ENCODE measurements at places on chromosomes 12 and 14. TPM values are rescaled to one million over a fixed set of nuclear protein-coding genes. Genes with fewer than 3 reads are reported as not detected.

- DNase-seq, result no peak
Measured at GRCh38 chr14:38593476-38593875, 337.6 kb upstream of the CLEC14A start.

DNA sequence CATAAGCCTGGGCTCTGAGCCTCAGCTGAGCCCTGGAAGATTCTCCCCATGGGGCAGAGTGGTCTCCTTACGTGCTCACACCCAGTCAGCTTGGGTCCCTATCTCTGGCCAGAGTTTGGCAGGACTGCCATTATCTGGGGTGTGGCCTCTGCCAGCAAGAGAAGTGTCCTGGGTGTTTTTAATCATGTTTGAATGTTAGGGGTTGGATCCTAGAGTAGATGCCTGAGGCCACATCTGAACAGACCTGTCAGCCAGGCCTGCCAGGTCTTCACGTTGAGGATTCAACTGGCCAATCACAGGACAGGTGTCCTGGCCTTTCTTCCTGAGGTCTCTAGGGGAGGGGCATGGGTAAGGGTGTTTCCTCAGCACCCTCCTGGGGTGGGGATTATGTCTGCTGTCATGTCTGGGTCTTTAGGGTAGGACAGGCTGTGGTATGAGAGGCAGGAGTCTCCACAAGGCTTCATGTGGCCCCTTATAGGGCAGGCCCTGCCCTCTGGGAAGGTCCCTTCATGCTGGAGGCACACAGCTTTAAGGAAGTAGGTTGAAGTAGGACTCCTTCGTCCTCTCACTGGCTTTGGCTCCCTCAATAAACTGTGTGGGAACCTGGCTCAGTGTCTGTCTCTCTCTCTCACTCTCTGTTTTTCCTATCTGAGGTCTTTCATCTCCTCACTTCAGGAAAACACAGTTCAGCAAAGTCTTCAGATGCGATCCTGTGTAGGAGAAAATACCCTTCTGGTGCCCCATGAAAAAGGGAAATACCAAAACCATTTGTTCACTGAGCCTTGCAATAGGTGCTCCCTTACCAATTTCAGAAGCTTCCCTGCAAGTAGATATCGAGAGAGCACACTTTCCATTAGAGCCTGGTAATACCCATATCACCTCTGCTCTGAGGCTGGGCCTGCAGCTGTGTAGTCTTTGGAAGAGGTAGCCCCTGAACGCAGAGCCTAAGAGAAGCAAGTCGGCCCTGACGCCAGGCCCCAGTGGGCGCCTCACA lies 6.7 kb upstream of the FITM1 start:
- DNase-seq, result no peak

NGB gene
- polyA plus RNA-seq, result not detected

- no peak for DNase-seq
Measured at GRCh38 chr12:124194264-124194892, 100.5 kb upstream of the RFLNA start.

DNA sequence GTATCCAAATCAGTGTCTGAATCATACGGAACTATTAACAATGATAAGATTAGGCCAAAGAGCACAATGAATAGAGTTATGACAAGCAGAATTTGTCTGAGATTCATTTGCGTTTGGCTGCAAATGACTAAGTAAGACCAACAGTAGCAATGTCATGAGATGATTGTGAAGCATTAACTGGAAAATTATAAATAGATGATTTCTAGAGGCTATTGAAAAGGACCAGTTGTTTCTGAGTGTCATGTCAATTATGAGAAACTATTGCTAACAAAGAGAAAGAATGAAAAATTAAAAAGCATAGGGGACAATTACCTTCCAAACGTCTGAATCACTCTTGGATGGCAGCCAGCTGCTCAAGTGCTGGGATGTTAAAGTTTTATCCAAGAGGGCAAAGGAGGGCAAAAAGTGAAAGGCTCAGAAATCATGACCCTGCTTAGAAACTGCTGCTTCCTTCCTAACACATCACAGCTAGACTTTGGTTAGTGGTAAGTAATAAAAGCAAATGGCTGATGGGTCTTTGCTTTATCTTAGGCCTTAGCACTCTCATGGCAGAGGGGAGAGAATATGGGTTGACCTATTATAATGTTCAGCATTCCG lies 89.0 kb downstream of the AKAP6 start:
- DNase-seq, result no peak

DNA sequence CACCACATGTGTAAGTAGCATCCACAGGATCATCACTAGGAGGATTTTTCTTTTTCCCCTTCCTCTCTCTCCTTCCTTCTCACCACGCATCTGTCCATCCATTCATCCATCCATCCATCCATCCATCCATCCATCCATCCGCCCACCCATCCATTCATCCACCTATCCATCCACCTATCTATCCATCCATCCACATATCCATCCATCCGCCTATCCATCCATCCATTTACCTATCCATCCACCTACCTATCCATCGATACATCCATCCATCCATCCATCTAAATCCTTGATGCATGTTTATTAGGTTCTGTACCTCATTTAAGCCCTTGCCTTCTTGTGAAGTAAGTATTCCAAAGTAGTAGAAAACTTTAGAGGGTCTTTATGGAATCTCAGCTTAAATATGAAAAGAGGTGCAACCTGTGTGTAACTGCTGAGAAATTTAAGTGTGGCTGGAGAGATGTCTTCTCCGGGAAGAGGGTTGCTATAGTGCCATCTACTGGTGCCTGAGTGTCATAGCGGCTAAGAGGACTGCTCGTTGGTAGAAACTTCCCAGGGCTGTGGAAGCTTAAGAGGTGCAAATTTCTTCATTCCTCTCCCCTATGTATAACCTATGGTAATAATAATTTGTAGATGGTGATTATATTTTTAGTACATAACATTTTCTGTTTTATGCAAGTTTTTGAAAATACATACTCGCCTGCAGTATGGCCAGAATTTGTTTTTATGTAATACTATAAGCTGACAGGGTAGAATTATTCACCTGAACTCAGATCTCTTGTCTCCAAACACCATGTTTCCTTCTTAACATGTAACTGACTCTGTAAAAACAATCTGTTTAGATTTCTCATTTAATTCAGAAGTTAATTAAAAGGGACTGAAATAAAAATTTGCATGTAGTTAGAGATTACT lies 46.0 kb downstream of the MYO1H start:
- DNase-seq, result no peak

GRCh38 chr12:112908548-112908947 lies 1.8 kb downstream of the OAS1 start:
- no peak for DNase-seq

DNA sequence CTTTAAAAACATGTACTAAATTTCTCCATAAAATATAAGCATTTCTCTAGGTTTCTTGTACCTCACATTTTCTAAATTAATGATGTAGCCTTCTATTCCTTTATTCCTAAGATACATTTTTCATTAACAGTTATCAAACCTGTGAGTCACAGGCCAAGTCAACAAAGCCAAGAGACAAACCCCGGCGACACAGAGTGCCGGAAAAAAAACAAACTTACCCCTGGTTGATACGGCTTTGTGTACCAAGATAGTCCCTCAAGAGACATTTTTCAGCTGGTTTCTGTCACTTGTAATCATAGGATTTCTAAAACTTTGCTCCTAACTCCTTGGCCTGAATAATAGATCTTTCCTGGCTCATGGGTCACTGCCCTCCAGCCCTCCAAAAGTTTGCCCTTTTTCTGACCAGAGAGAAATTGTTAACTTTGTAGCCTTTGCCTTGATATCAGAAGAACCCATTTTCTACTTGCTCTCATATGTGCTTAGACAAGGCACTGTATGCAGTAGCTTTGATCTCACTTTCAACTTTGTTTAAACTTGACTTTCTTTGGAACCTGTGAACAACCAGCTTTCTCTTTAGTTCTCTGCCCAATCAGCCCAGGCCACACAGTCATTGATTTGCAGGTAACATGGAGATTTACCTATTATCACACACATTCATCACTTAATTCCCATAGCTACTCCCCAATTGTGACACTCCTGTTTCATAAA lies 172.2 kb downstream of the PRKD1 start:
- no peak for DNase-seq

- no peak for DNase-seq
Measured at GRCh38 chr14:66442953-66443571, 43.1 kb upstream of the CCDC196 start.

GRCh38 chr14:32932914-32933628 lies 5.6 kb upstream of the NPAS3 start:
- no peak for DNase-seq

LRRIQ1 gene
- not detected for polyA plus RNA-seq

DNA sequence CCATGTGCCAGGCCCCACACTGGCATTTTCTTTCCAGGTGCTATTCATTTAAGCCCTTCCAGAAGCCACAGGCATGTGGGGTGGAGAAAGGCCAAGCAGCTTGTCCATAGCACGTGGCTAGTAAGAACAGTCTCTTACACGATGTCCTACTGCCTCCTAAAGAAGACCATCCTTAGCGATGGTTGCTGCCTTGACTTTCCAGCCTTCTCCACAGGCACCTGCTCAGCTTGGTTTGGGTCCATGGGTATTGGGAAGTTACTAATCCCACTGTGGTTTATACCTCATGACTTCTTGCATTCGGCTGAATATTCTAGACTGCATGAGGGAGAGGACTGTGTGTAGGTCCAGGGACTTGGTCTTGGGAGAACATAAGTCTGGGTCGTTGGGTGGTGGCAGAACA lies 49.2 kb downstream of the NINJ2 start:
- DNase-seq, result no peak

DNA sequence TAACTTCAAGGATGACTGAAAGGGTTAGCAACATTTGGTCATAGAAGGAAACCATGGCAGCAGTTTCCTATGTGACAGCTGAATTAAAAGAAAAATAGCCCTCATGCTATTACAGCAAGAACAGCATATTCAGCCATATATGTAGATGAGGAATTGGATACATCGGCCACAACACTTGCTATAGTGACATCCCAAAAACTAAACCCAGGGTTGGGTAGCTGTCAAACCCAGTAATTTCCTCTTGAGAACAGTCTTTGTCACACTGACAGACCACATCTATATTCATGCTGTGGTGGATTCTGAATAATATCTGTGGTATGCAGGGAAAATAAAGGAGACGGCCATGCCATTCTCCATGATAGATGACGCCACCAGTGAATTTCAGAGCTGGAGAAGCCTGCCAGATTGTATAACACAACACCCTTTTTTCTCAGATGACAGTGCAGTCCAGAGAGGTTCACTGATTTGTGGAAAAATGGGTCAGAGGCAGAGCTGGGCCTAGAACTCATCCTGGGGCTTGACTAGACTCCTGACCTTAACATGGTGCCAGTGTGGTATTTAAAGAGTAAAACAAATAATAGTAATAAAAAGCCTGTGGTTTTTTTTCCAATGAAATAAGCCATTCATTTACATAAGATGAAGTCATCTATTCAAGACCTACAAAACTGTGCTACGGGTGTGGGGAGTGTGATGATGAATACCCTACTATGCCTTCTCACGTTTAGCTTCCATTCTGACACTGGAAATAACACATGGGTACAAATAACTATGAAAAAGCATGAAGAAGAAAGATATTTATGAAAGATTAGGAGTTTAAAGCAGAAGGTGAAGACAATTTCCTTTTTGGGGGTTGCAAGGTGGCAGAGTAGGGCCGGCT lies 32.3 kb downstream of the EFCAB11 start:
- DNase-seq, result no peak

DNA sequence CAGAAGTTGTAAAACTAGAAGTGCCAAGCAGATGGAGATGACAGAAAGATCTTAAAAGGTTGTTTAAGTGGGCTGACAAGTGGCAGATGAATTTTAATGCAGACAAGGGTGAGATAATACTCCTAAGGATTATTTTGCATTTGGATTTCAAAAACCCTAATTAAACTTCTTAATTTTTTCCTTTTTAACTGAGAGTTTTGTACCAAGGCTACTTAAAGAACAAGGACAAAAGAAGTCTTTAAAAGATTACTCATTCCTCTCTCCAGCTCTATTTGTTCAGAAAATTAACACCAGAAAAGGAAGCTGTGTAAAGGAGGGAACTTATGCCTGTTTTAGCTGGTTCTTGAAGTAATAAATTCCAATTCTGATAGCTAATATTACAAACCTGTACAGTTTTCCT lies 275.4 kb downstream of the ETNK1 start:
- DNase-seq, result no peak

NKX2-1 gene
- not detected for polyA plus RNA-seq

DNAJC22 gene
- polyA plus RNA-seq, result 0.13 TPM

DNA sequence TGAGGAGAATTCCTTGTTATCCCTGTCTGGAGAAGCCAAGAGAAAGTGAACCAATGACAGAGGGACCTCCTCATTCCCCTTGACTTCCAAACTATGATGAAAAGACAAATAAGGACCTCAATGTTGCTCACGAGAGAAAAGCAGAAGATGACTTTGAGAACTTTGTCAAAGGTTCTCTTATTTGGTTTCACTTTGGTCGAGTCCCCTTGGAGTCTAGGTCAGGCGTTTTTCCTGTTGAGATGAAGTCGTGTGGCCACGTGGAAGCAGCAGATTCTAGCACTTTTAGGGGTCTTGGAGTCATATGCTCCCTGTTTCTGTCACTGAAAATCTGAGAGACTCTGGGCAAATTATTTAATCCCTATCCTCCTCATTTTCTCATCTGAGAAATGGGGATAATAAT lies 33.8 kb upstream of the COL2A1 start:
- DNase-seq, result no peak

CYP46A1 gene
- polyA plus RNA-seq, result 0.11 TPM

DNA sequence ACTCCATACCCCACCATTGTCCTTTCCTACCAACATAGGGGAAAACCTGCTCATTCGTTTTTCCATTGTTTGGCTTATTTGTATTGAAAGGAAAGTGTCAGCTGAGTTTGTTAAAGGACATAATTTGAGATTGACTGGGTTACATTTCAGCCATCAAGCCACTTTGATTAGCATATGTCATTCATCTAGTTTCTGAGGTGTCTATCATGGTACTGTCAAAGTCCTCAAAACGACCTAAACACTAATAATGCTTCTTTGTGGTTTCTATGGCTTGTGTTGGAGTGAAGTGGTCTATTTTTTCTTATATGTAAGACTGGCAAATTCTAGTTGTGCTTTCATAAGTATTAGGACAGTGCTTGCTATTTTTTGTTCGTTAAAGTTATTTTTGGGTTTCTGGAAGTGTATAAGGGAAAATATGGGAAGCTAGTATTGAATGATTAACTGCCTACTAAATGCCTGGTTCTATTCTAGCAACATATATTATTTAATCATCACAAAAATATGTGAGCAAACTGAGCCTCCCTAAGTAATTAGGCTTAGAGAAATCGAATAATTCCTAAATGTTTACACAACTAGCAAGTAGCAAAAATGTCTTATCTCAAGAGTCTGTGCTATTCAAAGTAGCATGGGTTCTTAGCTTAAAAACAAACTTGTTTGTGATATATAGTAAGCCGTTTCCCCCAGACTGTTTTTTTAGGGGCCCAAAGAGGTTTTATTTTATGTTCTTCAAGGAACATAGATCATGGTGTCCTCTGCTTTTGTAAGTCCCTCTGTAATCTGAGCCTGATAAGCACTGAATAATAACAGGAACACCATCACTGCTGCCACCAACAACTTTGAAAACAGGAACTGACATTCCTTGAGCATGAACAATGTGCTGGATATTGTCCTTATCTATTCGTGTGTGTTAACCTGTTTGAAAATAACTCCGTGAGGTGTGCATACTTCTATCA lies 67.1 kb downstream of the DERA start:
- no peak for DNase-seq

DNA sequence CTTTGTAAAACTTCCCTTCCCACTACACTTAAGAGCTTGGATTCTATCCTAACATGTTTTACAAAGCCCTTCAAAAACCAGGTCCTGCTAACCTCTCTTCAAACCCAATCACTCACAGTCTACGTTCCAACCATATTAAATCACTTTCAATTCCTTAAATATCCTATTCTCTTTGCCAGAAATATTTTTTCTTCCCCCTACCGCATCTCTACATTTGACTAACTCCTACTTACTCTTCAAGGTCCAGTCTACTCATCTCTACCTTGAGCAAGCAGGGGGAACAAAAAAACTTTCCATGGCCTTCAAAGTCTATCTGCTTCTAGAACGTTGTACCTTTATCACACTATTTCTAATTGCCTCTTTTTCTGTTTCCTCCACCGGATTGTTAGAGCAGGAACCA lies 6.1 kb downstream of the ERGIC2 start:
- DNase-seq, result no peak
